ENCODE measurements at places on chromosomes 13 and 19.
A peak's percentile ranks its signal among the peaks of the same experiment; 100 is the strongest.

GRCh38 chr19:23996549-23996948 is 81.9 kb downstream of the ZNF726 start:
- DNase-seq = no peak

- peak; percentile 67 for DNase-seq
These were observed 12.2 kb downstream of the CIC start for GRCh38 chr19:42281146-42281826.

- DNase-seq = no peak
These were observed 7.3 kb downstream of the ELOF1 start for GRCh38 chr19:11551603-11552235.

DNA sequence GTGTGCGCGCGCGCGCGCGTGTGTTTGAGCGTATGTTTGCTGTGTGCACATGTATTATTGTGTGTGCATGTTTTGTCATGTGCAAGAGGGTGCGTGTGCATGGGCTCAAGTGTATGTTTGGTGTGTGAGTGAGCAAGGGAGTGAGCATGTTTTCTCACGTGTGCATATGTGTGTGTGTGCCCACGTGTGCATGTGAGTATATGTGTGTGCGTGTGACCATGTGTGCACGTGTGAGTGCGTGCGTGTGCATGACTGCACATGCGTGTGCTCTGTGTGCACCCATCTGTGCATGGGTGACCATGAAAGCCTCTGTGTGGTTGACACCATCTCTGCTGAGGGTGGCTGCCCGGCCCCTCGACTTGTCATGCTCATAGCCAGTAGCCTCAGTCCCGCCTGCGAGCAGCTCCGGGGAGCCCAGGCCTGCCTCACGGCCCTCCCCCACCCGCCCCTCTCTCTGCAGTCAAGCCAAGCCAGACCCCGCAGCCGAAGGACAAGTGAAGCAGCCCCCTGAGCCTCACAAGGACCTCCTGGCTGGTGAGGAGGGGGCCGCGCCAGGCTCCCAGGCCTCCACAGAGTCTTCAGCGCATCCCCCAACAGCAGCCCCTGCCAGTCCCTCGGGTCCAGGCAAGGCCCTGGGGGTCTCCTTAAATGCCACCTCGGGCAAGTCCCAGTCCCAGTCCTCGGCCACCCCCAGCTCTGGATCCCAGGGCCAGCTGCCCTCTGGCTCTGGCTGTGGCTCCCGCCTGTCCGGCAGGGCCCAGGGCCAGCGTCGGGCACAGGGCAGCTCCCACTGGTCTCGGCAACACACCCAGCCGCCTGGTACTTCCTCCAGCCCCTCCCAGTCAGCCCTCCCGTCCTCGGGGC is 6.0 kb downstream of the REEP6 start:
- DNase-seq = no peak

DNA sequence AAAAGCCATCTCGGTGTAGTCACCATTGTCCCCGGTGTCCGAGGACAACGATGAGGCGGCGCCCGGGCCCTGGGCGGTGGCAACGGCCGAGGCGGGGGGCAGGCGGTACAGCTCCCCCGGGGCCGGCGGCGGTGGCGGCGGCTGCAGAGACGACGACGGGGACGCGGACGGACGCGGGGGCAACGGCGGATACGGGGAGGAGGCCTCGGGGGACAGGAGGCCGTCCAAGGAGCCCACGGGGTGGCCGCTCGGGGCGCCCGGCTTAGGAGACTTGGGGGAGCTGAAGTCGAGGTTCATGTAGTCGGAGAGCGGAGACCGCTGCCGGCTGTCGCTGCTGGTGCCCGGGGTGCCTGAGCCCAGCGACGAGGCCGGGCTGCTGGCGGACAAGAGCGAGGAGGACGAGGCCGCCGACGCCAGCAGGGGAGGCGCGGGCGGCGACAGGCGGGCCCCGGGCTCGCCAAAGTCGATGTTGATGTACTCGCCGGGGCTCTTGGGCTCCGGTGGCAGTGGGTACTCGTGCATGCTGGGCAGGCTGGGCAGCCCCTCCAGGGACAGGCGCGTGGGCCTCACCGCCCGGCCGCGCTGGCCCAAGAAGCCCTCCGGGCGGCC is 3.5 kb downstream of the IRS2 start:
- no peak for DNase-seq

DNA sequence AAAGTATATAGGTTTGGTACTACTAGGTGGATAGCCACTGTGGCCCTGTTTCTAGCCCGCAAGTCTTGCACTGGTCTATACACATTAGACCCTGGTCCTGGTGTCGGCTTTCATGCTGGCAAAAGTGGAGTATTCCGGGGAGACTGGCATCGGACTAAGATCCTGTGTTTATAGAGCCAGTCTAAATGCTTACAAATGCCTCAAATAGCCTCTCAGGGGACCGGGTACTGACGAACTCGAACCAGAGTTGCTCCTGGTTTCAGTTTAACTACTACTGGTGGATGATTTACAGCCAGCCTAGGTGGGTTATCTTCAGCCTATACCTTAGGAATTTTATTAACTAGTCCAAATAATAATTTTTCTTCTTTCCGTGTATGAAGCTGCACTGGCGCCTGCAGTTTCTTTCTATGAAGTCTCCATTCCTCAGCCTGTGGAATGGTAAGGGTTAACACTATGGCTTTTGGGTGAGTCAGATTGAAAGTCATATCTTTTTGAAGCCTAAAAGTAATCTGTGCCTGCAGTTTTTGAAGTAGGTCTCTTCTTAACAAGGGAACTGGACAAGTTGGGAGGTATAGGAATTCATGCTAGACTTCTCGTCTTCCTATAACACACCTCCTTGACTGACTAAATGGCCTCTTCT is 51.3 kb downstream of the OR10H4 start:
- no peak for DNase-seq

GRCh38 chr19:47239610-47240296 is 8.8 kb upstream of the BBC3 start:
- peak; percentile 54 for DNase-seq

DNA sequence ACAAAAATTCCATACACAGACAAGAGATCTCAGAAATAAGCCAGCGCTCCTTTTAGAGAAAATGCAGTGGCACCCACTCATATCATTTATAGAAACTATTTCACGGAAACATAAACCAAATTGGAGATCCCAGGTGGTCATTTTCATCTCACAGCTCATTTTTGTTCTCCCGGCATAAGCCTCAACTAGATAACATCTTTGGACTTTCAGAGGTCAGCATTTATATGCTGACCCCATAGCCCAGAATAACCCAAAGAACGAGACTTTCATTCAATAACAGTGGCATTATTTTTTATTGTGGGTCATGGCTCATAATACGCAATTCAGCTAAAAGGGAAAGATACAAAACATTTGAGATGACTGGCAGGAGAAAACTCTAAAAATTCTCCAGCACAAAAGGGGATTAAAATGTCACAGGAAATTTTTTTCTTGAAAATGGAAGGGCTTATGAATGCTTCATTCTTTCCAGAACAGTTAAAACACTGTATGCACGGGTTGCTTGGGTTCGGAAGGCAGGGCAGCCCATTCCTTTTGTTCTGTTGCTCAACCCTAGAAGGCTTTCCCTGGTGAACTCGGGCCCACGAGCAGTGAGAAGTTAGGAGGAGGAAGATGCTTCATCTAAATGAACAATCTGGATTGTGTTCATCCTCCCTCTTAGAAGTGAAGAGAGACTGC is 24.0 kb downstream of the STARD13 start:
- peak; percentile 68 for DNase-seq

DNA sequence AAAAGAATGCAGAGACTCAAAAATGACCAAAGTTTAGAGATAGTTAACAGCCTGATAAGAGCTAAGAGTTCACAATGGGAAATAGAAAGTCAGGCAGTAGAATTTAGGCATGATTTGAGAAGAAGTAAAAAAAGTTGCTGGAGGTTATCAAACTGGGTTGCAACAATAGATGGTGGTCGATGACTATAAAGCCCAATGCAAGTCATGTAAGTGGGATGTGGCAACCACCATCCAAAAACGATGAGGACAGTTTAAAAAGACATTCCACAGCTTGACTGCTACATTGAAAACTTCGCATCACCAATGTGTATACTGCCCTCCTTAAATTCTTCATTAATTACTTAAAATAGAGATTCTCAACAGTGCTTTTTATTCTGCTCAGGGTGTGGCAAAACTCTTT is 19.7 kb downstream of the ELF1 start:
- DNase-seq = no peak

DNA sequence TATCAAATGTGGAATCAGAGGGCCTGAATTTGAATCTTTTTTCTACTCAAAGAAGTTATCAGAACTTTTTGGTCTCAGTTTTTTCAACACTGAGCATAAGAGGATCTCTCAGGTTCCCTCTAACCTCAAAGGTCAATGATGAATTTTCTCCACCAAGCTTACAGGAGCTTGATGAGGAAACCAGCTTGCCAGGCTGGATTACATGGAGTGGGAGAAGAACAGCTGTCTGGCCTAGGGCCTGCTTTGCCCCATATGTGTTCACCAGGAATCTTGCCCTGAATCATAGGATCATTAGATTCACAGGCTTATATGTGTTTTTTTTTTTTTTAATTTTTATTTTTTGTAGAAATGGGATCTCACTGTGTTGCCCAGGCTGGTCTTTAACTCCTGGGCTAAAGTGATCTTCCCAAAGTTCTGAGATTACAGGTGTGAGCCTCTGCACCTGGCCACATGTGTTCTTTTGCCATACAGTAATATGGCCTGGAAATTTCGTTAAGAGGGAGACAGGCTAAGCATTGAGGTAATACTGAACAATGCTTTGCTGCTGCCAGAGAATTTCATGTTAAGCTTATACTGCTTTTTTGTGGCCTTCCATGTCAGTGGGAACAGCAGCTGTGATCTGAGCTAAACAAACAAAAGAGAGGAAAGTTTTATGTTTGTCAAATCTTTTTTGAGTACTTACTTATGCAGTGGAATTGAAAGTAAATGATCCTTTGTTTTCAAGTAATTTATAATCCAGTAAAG is 110.6 kb downstream of the DNAJC3 start:
- DNase-seq = no peak

- no peak for DNase-seq
These were observed 10.3 kb downstream of the PLD3 start for GRCh38 chr19:40358773-40359172.

DNA sequence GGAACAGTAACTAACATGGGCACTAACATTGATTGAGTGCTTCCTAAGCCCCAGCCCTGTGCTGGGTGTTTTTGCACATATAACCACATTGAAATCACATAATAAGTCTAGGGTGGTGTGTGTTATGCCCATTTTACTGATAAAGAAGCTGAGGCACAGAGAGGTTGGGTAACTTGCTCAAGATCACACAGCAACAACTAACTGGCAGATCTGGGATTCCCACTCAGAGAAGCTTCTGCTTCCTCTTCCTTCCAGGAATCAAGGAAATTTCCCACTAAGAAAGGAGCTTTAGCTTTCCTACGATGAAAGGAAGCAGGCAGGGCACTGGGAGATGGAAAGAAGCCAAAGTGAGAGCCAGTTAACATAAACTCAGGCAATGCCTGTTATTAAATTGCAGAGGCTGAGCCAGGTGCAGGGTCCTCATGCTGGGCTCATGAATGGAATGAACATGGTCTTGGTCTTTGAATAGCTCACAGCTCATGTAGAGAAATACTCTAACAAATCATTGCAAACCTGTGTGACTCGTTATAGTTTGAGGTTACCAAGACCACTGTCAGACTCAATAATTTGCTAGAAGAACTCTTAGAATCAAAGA is 10.1 kb downstream of the SSC5D start:
- DNase-seq = no peak

DNA sequence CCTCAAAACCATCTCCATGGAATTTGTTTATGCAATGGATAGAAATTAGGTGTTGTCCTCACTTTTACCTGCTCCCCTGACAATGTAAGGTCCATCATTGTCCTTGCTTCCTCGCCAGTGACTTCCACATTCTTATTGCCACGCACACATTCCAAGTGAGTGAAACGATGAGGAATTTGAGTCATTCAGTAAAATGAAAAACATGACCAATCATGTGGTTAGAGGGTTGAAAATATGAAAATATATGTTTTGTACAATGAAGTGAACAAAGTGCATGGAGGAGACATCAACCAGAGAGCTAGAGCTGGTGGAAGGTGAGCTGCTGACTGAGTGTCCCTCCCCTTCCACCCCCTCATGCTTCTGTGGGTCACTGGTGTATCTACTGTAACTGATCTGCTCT is 91.7 kb downstream of the ATP8A2 start:
- no peak for DNase-seq

GRCh38 chr19:34669305-34669704 is 7.7 kb downstream of the SCGB2B2 start:
- no peak for DNase-seq

GRCh38 chr13:112532837-112533745 is 54.9 kb downstream of the TUBGCP3 start:
- DNase-seq = no peak

- no peak for DNase-seq
These were observed 671 bp downstream of the MCOLN1 start for GRCh38 chr19:7522923-7523667.

DNA sequence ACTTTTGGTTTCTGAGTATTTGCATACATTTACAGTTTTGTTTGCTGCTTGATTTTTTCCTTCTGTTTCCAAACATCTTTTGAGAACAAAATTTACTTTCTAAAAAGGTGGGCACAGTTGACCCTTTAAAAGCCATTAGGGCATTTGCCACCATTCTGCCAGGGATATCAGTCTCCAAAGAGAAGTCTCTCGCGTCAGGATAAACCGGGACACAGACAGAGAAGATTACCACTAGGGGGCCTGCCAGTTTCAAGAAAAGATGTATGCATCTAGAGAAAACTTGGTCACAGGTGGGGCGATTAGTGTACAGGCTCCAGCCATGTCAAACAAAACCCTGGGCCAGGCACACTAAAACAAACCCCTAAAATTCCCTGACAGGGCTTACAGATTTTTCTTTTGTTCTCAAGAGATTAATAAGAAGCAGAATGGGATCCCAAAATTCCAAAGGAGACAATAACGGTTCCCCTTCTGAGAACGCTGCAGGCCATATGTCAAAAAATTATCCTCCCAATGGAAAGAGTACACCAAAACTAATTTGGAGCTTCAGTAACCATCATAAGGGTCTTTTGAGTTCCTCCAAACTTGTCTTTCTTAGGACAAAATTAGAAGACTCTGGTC is 10.7 kb upstream of the PABPC3 start:
- peak; percentile 72 for DNase-seq

DNA sequence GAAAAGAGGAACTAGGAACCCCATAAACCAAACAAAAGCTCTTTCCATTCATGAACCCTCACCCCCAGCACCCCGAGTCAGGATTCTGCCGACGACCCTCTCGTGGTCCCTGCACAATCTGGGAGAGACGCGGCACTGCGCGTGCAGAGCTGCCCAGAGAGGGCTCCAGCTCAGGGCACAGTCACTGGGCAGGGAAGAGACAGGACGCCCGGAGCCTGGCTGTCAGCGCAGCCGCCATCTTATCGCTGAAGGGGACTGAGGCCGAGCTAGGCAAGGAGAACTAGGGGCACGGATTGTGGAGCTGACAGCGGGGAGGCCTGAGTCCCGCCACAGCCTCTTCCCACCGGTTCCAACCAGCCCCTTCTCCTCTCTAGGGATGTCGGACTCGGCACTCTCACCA is 349 bp downstream of the ZNF98 start:
- no peak for DNase-seq

GRCh38 chr13:94859811-94860210 is 147.5 kb upstream of the SOX21 start:
- no peak for DNase-seq
